Stimulated activated CD8-positive, alpha-beta memory T cell treated with anti-CD3 and anti-CD28 coated beads, Interleukin-7, amount 100 ng/mL, for 4 hours (primary cell): ENCODE measurements at places on chromosomes 3 and 15.

GRCh38 chr3:33277193-33277882 lies at the start of gene FBXL2:
FBXL2 (plus strand) TSS chr3:33277442; CDS start chr3:33277513, 71 bp downstream.
- DNase-seq: no peak

DNA sequence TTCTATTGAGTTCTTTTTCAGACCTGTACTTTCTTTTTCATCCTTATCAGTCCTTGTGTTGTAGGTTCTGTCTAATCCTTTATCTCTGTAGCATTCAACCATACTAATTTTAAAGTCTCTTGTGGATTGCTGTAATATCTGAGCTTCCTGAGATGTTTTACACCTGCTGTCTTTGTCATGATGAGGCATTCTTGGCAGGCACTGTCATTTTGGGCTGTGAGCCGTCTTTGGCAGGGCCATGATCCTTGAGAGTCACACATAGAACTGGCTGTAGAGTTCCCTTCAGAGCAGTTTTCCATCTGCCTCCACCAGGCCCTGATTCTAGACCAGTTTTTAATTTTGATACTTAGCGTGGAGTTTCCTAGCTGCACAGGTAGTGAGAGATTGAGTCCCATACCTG lies 6.7 kb downstream of the EFCC1 start:
- DNase-seq: no peak

DNA sequence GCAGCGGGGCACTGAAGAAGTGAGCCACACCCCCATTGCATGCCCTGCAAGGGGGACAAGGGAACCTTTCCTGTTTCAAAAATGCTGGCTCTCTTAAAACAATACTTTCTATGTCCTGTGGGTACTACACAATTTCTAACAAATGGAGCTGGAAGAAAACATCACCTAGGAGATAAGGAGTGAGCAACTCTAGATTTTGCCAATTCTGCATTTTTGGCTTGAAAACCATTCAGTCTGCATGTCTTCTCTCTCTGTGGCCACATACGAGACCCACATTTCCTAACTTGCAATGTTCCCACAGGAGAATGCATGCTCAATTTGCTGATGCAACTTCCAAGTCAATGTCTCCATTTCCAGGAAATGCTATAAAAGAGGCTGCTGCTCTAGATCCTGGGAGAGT lies 662.0 kb downstream of the SQOR start:
- DNase-seq: no peak

DNA sequence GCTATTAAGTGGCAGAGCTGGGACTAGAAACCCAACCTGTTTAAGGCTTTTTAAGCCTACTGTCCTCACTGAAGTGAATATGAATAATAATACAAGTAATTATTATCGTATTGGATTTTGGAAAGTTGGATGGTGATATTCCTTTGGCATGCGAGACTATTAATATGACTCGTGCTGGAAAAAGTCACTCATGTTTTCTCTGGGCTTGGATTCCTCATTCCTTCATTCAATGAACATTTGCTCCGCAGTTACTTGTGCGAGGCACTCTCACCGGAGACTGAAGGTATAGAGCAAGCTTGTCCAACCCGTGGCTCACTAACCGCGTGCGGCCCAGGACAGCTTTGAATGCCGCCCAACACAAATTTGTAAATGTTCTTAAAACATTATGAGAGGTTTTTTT lies 694 bp downstream of the PLAAT1 start:
- no peak for DNase-seq

DNA sequence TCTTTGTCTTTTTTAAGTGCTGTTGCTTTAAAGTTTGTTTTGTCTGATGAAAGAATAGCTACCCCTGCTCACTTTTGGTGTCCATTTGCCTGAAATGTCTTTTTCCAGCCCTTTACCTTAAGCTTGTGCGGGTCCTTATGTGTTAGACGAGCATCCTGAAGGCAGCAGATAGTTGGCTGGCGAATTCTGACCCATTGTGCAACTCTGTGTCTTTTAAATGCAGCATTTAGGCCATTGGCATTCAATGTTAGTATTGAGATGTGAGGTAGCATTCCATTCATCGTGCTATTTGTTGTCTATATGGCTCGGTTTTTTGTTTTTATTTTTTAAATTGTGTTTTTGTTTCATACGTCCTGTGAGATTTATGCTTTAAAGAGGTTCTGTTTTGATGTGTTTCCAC lies 55.0 kb downstream of the ZDHHC19 start:
- no peak for DNase-seq

GRCh38 chr15:41215708-41216107 lies 14.8 kb downstream of the EXD1 start:
- no peak for DNase-seq

GRCh38 chr3:155211266-155211665 lies 82.2 kb downstream of the STRIT1 start:
- DNase-seq: no peak

GRCh38 chr3:85394424-85394823 lies 435.6 kb downstream of the CADM2 start:
- no peak for DNase-seq

DNA sequence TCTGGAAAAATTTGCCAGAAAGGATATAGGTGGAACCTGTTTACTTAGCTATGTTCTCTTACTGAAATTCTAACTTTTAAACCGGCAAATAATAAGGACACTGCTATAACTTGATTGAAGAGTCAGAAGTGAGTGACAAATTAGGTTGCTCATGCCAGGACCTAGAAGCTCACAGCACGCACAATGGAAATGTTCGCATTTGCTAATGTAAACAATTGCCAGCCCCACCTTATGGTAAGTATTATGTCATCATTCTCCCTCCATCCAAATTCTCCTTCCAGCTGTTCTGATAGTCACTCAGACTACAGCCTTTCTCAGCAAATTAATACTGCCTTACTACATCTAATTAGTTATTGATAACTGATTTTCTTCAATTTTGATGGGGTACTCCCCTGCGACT lies 4.8 kb upstream of the STXBP5L start:
- no peak for DNase-seq

- DNase-seq: no peak
Observed at GRCh38 chr15:38864122-38864521, 299.5 kb upstream of the RASGRP1 start.

- DNase-seq: no peak
Observed at GRCh38 chr3:144052275-144052674, 80.7 kb downstream of the DIPK2A start.

DNA sequence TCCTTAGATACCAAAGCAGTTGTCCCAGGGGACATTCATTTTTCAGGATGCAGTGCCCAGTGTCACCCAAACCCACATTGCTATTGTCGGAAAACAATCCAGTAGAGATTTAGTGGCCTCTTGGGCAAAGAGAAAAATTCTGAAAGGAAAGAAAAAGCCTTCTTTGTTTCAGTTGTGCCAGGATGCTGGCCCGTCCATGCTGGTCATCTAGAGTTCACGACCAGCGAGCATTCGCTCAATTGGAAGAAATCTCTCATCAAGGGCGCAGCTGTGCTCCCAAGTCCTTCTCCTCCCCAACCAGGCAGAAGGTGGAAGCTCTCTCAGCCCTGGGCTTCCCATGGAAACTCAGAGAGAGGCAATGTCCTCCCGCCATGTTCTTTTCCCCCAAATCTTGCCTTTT lies 123.7 kb downstream of the MTHFS start:
- no peak for DNase-seq

GRCh38 chr15:48475600-48476395 lies 144.6 kb downstream of the DUT start:
- no peak for DNase-seq

- DNase-seq: no peak
Observed at GRCh38 chr3:188286087-188286513, 132.1 kb downstream of the LPP start.

- DNase-seq: no peak
Observed at GRCh38 chr3:112247900-112248299, 46.1 kb downstream of the SLC9C1 start.

DNA sequence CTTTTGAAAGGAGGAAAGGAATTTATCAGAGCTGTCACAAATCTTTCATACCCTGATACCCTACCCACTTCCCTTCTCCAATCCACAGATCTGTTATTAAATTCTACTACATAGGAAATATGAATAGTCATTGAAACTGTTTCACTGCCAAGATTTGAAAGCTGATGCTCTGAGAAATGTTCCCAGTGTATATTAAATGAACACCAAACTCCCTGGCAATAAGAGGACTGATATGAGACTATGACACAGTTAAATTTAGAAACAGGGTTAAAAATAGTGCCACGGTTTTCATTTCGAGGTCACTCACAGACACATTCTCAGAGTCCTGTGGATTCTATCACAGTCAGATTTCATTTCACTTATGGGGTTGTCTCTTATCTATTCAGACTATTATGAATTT lies 27.2 kb upstream of the GBE1 start:
- DNase-seq: no peak

- no peak for DNase-seq
Observed at GRCh38 chr3:127990051-127990450, 62.2 kb upstream of the SEC61A1 start.

DNA sequence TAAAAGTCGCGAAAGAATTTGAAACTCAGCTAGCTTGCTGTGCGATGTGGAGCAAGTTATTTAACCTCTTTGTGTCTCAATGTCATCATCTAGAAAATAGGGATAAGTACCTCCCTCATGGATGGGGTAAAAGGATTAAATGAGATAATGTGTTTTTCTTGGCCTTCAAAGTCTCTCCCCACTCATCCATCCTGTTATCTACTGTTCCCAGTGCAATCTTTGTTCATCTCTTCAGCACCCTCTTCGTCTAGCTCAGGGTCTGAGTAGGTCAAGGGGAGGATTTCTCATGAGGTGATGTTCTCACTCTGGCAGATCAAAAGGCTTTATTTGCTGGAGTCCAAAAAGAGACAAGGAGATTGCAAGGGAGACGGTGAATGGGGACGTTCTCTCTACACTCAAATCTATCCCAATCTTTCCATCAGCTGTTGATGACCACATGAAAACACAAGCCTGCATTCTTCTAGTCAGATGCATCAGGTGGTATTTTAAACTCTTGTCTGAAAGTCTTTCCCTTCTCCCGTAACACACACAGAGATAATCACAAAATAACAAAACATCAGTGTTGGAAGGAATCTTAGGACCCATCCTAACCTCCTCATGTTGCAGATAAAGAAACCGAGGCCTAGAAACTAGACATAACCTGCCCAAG lies 1.3 kb downstream of the MESD start:
- DNase-seq: no peak

- no peak for DNase-seq
Observed at GRCh38 chr3:138948371-138949001, 1.5 kb downstream of the FOXL2NB start.

- no peak for DNase-seq
Observed at GRCh38 chr15:36643551-36643950, 64.1 kb downstream of the CDIN1 start.

DNA sequence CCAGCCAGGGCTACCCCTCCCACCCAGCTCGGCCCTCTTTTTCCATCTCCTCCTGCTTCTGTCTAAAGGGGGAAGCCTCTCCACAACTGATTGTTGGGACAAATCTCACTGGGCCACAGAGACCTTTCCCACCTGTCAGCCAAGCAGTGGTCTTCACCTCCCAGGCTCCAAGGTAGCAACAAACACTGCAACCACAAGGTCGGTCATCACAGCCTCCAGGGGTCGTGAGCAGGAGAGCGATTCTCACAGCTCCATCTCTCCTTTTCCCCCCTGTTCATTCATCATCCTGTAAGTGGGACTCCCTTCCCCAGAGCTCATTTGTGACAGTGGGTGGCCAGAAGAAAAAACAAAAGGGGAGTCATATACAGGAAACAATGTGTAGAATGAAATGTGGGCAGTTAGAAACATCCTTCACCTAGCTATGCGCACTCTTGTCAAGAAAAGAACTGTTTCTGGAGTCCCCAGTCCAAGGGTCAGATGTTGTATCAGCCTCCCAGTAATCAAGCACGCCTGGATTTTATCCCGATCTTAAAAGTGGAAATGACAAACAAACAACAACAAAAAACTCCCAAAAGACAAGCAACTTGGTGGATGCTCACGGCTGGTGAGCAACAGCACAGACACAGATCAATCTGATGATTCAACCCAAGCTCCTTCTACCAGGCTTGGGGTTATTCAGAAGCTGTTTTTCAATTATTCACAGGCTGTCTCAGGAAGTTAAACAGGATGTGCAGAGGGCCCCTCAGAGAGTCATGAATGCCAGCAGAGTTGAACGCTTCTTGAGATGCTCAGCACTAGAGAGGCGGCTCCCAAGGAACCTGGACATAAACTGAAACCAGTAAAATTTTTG lies 22.4 kb downstream of the LYZL4 start:
- no peak for DNase-seq
